DND-41 (cell line): ENCODE measurements at places on chromosomes 2 and 18.

GRCh38 chr2:241120440-241120839, 18.4 kb upstream of the MTERF4 start:
- no peak for DNase-seq

- DNase-seq = no peak
Measured at GRCh38 chr2:215621381-215621780, 185.5 kb upstream of the FN1 start.

DNA sequence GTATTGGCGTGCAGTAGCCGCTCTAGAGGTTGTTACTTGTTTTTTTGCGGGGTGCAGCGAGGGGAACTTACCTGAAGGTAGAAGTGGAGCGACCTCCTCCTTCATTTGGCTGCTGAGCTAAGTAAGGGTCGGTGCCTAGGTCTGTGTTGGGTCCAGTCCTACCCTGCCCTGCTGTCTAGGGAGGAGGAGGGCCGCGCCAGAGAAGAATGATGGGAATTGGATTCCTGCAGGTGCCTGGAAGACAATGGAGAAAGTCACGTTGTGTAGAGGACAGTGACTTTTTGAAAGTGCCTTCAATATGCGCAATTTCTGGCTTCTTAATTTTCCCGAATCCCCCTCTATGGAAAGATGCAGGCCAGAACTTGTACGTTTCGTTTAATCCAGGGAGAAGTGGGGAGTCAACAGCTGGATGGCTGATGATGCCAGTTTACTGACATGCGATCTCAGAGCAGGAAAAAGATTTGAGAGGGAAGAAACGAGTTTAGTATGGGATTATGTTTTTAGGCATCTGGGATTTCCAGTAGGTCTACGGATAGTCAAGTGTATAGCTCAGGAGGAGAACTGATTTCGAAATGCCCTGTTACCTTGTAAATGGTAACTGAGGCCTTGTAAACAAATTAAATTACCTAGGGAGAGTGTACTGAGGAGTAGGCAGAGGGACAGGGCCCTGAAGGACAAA, 653 bp downstream of the MRPS9 start:
- DNase-seq = no peak

GRCh38 chr2:18924886-18925285, 335.5 kb upstream of the NT5C1B start:
- DNase-seq = no peak

DNA sequence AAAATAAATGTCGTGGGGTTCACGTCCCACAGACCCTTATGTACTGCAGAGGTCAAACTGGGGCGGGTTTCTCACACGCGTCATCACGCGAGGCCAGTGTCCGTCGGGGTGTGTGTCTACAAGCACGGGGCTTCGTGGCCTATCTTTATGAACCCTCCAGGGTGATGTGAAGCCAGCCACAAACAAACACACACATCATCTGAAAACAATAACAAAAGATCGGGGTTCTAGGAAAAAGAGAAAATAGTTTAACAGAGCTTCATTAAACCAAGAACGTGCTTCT, 23.3 kb downstream of the LDLRAD4 start:
- no peak for DNase-seq

DNA sequence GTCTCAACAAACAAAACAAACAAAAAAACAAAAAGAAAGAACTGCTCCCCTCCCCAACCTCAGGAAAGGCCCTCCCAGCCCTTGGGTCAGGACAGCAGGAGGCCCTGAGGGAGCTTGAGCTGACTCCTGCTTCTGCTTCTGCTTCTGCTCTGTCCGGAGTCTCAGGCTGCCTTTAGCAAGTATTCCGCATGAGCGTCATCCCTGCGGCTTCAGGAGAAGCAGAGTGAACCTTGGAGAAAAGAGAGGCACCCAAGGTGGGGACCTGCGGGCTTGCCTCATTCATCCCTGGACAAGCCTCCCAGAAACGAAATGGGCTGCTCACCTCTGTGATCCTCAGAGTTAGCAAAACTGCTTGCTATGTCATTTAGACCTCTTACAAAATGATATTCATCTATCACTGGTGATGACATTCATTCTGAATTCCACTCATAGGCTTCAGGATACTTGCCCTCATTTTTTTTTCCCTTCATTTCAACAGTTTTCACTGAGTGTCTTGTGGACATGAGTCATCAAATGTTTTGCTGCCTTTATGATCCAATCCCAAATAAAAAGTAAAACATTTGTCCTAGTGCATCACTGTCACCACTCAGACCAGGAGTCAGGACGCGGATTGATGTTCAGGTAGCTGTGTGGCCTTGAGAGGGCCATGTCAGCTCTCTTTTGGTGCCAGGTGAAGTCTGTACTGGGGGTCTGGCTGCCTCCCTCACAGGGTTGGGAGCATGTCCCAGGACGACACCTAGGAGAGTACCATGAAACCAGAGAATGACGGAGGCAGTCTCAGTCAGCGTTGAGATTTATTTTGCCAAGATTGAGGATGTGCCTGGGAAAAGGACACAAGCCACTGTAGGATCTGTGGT, 51.7 kb downstream of the IMPA2 start:
- DNase-seq = no peak

GRCh38 chr2:106851881-106852501, 34.0 kb downstream of the ST6GAL2 start:
- no peak for DNase-seq

DNA sequence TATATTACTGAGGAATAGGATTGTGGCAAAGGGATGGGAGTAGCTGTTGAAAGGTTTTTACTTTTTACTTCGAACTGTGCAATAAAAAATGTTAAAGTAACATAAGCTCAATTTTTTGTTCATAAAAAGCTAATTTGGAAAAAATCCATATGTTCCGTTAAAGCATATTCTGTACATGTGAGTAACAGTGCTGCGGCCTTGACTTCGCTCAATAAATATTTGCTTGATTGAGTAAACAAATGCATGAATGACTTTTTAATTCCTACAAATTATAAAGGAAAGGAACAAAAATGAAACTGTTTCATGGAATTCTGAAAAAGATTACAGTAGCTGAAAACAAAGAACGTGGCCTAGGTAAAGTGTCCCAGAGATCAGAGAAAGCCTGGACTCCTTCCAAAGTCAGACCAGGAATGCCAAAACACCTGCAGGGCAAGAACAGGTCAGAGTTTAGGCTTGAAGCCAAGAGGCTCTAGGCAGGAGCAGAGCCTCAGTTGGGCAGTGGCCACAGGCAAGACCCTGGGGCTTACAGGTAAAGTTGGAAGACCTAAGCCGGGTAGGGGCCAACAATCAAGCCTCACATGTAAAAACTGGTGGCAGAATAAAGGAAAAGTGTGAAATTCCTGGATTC, 44.3 kb upstream of the FIGN start:
- no peak for DNase-seq

DNA sequence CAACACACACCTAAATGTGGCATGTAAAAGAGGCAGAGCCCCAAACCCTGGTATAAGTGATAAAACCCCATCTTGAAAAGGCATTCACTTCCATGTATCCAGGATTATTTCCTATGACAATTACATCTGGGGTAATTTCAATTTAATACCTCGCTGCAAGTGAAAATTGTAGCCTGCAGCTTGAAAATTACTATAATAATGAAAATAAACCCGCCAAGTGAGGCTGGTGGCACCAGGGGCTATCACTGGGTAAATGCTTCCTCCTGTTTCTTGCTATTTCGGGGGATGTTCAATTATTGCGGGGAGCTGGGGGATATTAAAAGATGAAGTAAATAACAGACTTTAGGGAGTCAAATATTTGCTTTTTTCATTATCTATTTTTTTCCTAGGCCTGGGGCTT, 159.5 kb upstream of the CAPN13 start:
- no peak for DNase-seq

- DNase-seq = no peak
Measured at GRCh38 chr2:23565814-23566213, 180.8 kb downstream of the KLHL29 start.

- DNase-seq = no peak
Measured at GRCh38 chr2:202014318-202014717, 19.3 kb upstream of the FZD7 start.

DNA sequence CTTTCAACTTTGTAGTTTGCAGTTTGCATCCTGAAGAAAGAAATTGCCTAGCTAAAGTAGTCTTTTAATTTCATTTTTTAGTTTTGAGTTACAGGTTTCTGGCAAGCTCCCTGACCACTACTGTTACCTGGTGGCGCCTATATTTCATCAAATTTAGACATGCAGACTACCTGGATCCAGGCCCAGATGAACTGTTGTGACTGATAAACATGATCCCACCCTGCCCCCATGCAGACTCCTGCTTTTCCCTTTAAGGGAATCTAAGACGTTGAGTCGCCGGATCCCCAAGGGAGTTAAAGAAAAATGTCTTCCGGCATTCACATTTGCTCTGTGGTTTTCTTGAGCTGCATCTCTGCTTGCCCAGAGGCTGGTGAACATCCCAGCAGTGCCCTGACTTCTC, 22.2 kb downstream of the METAP1D start:
- DNase-seq = no peak

- DNase-seq = no peak
Measured at GRCh38 chr18:67010919-67011318, 407.0 kb upstream of the CDH19 start.

DNA sequence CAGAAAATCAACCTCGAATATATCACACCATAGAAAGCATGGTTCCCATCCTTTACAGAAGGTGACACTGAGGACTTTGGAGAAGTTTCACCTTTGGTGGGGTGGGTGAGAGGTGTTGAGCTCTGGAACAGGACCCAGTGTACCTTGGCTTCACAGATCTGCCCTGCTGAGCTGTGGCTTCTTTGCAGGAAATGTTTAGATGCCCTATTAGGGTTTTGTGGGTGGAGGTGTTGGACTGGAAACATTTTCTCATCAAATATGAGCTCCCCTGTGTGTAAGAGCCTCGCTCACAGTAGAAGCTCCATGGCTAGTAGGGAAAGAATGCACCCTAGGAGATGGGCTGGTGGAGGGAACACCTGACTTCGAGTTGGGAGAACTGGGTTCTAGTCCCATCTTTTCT, 55.6 kb downstream of the RPL37A start:
- no peak for DNase-seq

DNA sequence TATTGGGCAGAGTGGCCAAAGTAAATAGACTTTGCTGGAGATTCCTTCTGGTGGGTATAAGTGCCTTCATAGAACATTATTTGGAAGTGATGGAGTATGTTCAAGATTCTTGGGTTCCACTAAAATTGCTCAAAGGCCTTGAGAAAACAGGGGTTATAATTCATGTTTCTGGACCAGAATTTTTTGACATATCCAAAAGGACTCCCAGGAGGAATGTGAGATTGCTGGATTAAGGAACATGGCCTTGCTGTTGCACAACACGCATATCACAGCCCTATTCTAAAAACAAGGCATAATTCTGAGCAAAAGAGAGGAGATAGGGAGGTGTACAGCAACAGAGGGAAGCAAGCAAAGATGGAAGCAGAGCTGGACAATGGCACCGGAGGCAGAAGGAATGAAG, 111.7 kb upstream of the TNP1 start:
- no peak for DNase-seq

- DNase-seq = no peak
Measured at GRCh38 chr2:66494708-66495107, 59.8 kb downstream of the MEIS1 start.

DNA sequence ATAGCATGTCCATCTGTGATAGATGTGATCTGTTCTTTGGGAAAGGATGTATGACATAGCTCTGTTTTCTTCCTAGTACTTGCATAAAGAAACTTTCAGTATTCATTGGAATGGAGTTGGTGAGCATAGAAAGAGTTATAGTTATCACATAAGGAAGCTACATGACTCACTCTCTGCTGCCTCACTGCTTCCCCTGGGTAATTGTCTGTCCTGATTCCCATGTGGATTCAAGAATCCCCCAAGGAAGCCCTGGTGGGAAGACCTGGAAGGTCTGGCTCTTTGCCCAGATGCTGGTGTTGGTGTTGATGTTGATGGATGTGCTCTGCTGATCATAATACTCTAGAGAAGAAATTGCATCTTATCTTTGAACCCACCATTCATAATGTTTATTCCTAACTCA, 60.6 kb downstream of the PTPN4 start:
- no peak for DNase-seq

DNA sequence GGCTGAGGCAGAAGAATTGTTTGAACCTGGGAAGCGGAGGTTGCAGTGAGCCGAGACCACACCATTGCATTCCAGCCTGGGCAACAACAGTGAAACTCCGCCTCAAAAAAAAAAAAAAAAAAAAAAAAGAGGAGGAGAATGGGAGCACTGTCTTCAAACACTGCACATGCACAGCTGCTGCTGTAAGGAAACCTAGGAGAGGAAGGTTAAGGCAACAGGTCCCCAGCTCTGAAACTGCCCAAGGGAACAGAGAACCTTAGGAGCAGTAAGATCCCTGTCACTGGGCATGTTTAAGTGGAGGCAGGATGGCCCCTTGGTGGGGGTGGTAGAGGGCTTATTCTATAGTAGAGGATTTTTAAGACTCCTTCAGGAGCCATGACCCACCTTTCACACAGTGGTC, 111.2 kb downstream of the CLIP4 start:
- DNase-seq = no peak

GRCh38 chr2:107633580-107634147, 193.0 kb upstream of the RGPD4 start:
- DNase-seq = no peak

- no peak for DNase-seq
Measured at GRCh38 chr2:22406625-22407024, 978.4 kb upstream of the KLHL29 start.

GRCh38 chr2:95039363-95039762, 13.9 kb downstream of the MAL start:
- DNase-seq = no peak

DNA sequence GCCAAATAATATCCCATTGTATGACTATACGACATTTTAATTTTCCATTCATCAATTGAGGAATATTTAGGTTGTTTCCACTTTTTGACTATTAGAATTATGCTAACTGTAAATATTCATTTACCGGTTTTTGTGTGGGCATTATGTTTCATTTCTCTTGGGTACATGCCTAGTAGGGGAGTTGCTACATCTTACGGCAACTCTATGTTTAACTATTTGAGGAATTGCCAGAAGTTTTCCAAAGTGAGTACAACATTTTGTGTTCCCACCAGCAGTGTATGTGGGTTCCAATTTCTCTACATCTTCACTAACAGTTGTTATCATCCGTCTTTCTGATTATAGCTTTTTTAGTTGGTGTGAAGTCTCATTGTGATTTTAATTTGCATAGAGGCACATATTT, 1.6 kb upstream of the KDSR start:
- DNase-seq = no peak

GRCh38 chr2:102082571-102083392, 59.8 kb upstream of the IL1R1 start:
- DNase-seq = peak; percentile 33

GRCh38 chr2:142058149-142058548, 72.7 kb downstream of the LRP1B start:
- no peak for DNase-seq

GRCh38 chr2:185970148-185970852, 231.7 kb downstream of the FSIP2 start:
- no peak for DNase-seq

- DNase-seq = no peak
Measured at GRCh38 chr2:46859482-46859881, 56.1 kb downstream of the MCFD2 start.
